ENCODE measurements at places on chromosomes 1 and 21.

DNA sequence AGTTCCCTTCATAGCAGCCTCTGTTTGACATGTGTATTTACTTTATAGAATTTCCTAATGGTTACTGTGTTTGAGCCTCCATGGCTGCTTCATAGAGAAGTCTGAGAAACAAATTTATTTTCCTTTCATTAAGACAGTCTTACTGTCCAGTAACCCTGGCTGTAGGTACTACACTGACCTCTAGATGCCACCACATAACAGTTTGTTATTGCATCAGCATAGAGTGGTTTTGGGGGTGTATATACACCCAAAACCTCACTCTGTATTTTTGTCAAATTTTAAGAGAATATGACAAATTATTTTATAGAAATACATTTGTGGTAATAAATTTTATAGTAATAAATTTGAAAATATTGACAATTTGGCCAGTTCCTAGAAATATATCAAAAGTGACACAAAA lies 57.3 kb downstream of the OBSCN start:
- DNase-seq, result peak; percentile 33

GRCh38 chr1:93306920-93307319 lies 38.8 kb upstream of the DR1 start:
- no peak for DNase-seq

GRCh38 chr1:13830170-13830569 lies 130.2 kb downstream of the PRDM2 start:
- DNase-seq, result no peak

- DNase-seq, result peak; percentile 59
These were observed 26.8 kb downstream of the TSHB start for GRCh38 chr1:115056395-115056798.

DNA sequence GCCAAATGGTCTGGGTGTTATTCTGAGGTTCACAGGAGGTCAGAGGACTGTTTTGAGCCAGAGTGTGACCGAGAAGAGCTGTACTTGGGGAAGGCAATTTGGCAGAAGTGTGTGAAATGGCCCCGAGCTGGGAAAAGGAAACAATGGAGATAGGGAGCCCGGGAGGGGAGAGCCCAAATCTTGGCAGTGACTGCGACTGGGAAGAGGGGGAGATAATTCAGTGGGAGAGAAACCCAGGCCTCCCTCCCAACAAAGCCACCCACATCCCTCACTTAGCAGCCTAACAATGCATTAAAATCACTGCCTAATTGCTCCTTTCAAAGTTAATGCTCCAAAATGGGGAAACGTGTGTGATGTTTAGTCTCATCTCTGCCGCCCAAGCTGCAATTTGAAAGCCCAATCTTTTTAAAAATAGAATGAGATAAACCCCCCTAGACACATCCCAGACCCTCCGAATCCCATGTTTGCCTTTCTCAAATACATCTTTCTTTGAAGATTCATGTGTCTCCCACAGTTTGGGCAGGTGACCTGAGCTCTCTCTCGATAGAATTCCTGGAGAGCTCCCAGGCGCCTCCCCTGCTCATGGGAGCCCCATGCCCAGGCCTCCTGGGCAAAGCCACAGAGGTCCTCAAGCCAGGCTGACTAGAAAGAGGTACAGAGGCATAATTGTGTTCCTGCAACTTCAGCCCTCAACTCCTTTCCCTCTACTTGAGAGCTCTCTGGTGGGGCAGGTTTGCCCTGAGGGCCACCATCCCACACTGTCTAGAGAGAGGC lies 17.3 kb downstream of the LRRC52 start:
- DNase-seq, result no peak

GRCh38 chr1:99852648-99853047 lies 2.5 kb downstream of the AGL start:
- no peak for DNase-seq

Measured in IMR-90 (cell line).